Right ventricle myocardium inferior (tissue), 1 donor: ENCODE measurements at places on chromosomes 2 and 18. TPM values are rescaled to one million over a fixed set of nuclear protein-coding genes. Genes with fewer than 3 reads are reported as not detected.

The NABP1 gene
- total RNA-seq = 5.1 TPM

The TMEM150A gene
- total RNA-seq = 10.8 TPM

GRCh38 chr2:217695033-217695520 lies 307.7 kb downstream of the TNS1 start:
- DNase-seq = no peak

DNA sequence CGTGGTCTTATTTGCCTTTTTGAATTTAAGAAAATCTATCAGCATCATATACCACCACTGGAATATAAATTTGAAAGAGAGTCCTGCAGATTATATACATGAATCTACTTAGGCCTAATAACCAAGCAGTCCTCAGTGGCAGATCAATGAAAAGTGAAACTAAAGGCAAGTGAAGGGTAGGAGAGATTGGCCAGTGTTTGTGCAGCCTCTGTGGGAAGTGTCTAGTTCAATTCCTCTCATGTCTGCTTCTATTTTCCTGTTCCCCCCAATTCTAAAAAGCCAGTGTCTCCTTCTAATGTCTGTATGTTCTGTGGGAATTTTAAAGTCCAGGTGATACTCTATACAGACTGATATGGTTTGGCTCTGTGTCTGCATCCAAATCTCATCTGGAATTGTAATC lies 61.9 kb downstream of the FN1 start:
- no peak for DNase-seq
